ENCODE measurements at places on chromosomes 11 and 22.

DNA sequence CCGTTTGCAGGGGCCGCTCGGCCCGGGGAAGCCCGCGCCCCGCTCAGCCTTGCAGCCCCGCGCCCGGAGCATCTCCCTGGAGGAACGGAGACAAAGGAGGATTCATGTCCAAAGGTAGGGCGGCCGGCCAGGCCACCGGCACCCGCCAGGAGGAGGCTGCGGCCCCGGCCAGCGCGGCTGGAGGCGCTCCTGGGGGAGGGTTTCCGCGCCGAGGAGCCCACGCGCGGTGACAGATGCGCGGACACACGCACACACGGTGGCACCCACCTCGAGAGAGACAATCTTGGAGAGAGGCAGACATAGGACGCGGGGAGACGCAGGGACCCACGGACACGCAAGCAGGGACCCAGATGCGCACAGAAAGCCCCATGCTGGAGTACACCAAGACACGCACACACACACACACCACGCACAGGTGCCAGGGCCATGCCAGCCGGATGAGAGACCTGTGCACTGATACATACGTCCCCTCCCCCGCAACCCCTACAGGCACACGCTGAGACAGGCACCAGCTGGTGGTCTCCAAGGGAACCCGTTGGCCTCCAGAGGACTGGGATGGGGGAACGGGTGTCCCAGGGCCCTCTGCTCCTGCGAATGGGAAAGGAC, 7.8 kb downstream of the SEPTIN3 start:
- DNase-seq = no peak

GRCh38 chr11:115682888-115683287, 178.7 kb upstream of the CADM1 start:
- no peak for DNase-seq

GRCh38 chr11:130020323-130020722, 17.7 kb upstream of the PRDM10 start:
- no peak for DNase-seq

- DNase-seq = no peak
Observed at GRCh38 chr11:125446279-125446678, 49.8 kb downstream of the FEZ1 start.

- DNase-seq = no peak
Observed at GRCh38 chr22:35950262-35950661, 78.4 kb downstream of the RBFOX2 start.

DNA sequence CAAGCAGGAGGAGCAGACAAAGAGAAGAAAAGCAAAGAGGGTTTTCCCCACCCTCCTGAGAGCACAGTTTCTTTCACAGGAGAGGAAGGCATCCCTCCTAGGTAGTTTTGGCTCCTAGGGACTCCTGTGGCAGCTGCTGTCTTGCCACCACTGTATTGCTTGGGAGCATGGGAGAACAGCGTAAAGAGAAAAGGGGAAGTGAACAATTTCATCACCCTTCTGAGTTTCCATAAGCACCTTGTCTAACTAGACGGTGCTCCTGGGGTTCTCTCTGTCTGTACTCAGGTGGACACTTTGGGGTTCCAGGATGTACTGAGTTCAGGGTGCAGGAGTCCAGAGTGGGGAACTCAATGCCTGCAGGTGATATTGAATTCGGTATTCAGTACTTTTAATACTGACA, 1430.5 kb downstream of the TBC1D22A start:
- no peak for DNase-seq

DNA sequence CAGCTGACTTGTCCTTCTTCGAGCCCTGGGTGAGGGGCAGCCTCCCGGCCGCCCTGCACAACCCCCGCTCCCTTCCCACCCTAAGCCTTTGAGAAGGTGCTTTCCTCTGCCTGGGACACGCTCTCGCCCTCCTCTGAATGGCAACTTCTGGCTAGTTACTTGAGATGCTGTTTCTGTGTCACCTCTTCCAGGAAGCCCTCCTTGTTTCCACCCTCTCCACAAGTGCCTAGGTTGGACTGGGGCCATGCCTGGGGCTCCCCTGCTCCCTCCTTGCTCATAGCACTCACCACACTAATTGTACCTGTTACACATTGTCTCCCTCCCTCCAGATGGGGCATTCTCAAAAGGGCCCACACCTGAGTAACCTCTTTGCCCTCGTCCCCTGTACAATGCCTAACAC, 72.2 kb downstream of the SCUBE1 start:
- no peak for DNase-seq

GRCh38 chr11:34565417-34566207, 52.0 kb upstream of the ELF5 start:
- DNase-seq = no peak

- DNase-seq = no peak
Observed at GRCh38 chr11:126914941-126915340, 85.6 kb downstream of the KIRREL3 start.

GRCh38 chr22:25002241-25002985, 49.9 kb downstream of the KIAA1671 start:
- no peak for DNase-seq

- DNase-seq = no peak
Observed at GRCh38 chr22:45164270-45165088, 754 bp downstream of the NUP50 start.

DNA sequence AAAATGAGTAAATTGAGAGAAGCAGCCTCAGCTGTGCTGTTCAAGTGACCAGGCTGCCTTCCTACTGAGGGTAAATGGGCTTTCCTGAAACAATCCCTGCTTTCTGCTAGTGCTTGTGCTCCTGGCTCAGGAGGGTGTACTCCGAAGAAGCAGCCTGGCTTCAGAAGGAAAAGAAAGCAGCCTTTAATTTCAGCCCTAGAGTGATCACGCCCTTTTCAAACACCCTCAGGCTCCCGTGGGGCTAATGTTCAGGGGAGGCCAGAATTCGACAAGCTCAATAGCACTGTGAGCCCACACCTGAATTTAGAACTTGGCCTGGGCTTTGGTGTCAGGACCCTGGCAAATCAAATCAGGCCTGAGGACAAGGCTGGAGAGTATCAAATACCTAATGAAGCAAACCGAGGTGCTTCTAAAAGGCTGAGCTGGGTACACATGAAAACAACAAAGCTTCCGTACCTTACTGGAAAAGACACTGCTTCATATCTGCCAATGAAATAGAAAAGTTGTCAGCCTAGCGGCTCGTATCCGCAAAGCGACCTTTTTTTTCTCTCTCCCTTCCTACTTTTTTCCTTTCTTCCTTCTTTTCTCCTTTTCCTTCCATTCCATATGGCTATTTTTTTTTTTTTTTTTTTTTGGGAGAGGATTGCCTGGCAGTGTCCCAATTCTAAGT, 387.8 kb downstream of the SOX6 start:
- DNase-seq = no peak

DNA sequence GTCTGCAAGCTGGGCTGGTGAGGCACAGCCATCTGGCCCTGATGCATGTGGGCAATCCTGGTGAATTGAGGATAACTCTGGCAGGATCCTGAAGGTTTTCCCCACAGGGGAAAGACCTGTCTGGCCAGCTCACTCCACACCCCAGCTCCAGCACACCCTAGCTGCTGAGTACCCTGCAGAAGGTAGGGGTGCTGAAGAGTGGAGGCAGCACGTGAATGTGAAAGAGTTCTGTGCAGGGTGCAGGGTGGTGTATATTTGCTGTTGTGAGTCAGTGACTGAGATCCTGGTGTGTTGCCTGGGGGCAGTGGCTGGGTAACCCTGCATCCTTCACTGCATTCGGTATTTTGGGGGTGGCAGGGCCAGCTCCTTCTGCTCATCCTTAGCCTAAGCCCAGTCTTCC, 22.4 kb downstream of the DGAT2 start:
- no peak for DNase-seq

GRCh38 chr11:9461760-9462134, 935 bp downstream of the ZNF143 start:
- no peak for DNase-seq

- DNase-seq = no peak
Observed at GRCh38 chr11:95501761-95502266, 270.8 kb upstream of the SESN3 start.

- DNase-seq = peak; percentile 56
Observed at GRCh38 chr11:61777234-61778090, 14.9 kb downstream of the TMEM258 start.

DNA sequence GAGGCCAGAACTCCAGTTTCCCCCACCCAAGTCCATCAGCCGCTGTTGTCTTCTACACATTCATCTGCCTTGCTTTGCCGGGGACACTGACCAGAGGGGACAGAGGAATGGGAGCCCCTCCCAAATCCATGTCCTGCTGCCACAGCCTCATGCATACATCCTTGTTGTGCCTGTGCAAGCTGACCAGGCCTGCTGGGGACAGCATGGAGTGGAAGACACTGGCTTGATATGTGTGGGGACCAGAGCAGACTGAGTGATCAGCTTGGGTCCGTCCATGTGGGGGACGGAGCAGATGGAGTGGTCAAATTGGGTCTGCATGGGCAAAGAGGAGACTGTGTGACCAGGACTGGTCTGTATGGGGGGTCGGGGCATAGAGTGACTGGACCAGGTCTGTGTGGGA, 43.8 kb downstream of the KCNC1 start:
- DNase-seq = no peak

GRCh38 chr11:73265853-73266645, 6.1 kb upstream of the P2RY6 start:
- DNase-seq = no peak

GRCh38 chr11:61071208-61071681, 31.0 kb upstream of the CD5 start:
- DNase-seq = no peak

GRCh38 chr11:126172596-126173038, 38.8 kb downstream of the RPUSD4 start:
- no peak for DNase-seq

- DNase-seq = no peak
Observed at GRCh38 chr11:90756617-90757016, 533.8 kb upstream of the CHORDC1 start.

GRCh38 chr11:46906609-46907041, 11.7 kb downstream of the LRP4 start:
- DNase-seq = no peak

GRCh38 chr11:111947143-111947542, 10.0 kb downstream of the DIXDC1 start:
- DNase-seq = no peak

DNA sequence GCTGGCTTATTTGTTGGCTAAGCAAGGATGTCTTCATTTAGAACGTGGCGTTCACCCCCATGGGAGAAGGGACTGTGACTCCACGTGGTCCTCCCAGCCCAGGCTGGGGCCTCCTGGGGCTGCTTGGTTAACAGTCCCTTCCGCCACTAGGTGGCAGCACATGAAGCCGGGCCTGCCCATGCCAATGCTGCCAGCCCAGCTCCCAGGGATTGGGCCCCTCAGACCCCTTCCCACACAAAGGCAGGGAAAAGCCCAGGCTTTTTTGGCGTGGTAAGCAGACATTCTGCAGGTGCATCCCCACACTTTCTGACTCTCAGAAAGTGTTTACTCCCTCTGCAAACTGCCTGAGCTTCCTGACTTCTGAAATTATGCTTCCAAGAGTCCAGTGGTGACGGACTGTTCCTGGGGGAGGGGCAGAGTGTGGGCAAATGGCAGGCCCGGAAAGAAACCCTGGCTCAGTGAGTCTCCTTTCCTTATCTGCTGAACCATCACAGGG, 3.1 kb downstream of the CBX6 start:
- DNase-seq = peak; percentile 65

- DNase-seq = no peak
Observed at GRCh38 chr11:20634044-20634443, 34.6 kb downstream of the SLC6A5 start.
